ENCODE measurements at places on chromosomes 2 and 18.

- no peak for DNase-seq
These were observed 242.6 kb upstream of the TCF4 start for GRCh38 chr18:55830544-55830943.

DNA sequence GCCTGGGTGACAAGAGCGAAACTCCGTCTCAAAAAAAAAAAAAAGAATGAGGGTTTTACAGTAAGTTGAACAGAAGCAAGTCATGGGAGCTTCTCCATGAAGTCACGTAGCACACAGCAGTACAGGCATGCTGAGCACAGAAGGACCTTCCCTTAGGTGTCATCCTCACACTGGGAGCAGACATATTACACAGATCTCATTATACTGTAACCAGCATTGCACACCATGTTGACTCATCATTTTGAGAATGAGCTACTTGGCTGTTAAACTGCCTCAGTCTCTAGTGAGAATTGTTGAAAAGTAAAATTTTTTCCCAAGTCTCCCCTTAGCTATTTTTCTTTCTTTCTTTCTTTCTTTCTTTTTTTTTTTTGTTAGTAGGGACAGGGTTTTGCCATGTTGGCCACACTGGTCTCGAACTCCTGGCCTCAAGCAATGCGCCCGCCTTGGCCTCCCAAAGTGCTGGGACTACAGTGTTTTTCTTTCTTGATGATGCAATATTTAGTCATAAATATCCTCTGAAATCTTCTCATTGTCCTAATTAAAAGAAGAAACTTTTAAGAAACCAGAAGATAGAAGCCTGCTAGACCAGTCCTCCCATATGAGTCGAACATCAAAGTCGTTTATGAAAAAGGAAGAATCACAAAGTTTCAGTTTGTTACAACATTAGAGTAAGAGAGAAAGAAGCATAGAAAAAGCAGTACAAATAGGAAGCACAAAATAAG is 37.9 kb upstream of the PPP1CB start:
- DNase-seq: no peak

DNA sequence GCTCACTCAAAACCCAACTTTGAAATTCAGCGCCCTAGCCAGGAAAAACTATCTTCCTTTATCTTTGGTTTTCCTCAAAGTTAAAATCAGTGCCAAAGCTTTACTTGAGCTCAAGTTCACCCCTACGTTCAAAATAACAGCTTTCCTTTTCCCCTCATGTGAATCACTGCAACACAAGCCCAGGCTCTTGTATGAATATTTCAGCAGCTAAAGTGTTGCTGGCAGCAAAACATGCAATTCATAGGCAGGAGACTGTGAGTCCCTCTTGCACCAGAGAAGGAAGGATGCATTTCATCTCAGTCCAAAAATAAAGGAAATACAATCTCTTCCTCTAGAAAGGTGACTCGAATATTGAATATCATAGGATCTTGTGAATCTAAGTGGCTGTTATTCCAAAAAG is 461.3 kb upstream of the SOX11 start:
- DNase-seq: no peak

DNA sequence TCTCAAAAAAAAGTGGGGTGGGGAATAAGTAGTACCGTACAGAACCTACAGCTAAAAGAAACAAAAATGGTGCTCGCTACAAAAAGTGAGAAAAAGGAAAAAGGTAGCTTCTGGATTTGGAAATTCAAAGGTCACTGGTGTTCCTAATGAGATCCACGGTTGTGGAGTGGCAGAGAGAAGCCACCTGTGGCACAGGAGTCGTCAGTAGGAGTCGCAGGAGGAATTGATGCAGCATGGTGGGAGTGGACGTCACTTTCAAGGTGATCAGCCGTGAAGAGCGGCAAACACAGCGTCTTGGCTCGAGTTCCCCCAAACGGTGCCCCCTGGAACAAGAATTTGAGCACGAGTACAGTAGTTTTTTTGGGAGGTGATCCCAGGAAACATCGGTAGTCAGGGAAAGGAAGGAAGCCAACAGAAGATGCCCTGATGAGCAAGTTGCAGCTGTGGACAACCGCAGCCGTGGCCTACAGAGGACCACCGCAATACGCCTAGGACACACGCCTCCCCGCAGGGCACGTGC is 1.4 kb upstream of the TTL start:
- DNase-seq: no peak

DNA sequence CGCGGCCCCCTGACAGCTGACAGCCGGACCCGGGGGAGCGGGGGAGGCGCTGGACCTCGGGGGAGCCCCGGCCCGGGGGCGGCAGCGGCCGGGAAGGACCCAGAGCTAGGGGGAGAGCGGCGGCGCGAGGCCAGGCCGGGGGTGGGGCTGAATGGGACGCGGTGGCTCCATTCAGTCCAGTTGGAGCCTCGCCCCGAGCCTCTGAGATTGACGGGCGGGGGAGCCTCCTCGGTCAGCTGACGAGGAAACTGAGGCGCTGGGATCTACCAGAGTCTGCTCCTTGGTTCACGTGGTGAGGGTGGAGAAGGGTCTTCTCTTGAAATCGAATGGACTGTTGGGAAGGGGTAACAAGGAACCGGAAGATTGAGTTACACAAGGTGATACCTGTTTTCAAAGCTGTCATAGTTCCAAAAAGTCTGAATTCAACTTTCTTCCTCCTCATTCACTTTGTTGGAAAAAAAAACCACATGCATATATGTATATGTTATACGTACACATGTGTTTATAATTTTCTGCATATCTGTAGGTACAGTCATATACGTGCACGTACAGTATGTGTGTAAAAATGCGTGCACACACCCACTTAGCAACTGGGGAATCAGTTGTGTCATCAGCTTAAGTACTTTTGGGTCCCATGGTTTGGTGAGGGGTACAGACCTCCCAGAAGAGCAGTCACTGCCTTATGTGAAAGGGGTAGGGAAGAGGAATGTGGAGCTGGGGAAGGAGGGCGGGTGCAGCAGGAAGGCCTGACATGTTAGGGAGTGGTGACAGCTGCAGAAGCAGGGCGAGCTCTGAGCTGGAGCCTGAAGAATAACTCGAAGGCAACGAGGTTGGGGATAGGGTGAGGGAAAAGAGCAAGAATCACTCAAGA is 628 bp downstream of the PPP1R7 start:
- no peak for DNase-seq

DNA sequence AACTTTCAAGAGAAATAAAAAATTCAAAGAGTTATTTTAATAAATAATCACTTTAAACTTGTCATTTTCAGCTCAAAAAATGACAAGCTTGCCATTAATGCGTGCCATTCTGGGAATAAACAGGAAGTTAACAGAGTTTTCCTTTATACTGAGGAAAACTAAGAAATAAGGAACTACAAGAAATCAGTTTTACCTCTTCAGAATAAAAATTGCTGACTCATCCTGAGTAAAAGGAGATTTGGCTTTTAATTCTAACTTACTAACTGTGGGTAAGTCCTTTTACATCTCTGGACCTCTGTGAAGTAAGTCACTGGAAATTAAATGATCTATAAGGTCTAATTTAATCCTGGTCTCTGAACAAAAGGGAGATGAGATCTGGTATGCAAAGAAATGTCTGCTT is 16.1 kb downstream of the CEBPZ start:
- DNase-seq: no peak

GRCh38 chr2:119495948-119496347 is 28.3 kb downstream of the SCTR start:
- DNase-seq: no peak

GRCh38 chr2:201773990-201774389 is 6.7 kb downstream of the ALS2 start:
- DNase-seq: no peak

GRCh38 chr18:65659312-65659711 is 91.5 kb upstream of the CDH7 start:
- DNase-seq: no peak

GRCh38 chr2:130727286-130727924 is 1.5 kb upstream of the GPR148 start:
- DNase-seq: peak; percentile 97

DNA sequence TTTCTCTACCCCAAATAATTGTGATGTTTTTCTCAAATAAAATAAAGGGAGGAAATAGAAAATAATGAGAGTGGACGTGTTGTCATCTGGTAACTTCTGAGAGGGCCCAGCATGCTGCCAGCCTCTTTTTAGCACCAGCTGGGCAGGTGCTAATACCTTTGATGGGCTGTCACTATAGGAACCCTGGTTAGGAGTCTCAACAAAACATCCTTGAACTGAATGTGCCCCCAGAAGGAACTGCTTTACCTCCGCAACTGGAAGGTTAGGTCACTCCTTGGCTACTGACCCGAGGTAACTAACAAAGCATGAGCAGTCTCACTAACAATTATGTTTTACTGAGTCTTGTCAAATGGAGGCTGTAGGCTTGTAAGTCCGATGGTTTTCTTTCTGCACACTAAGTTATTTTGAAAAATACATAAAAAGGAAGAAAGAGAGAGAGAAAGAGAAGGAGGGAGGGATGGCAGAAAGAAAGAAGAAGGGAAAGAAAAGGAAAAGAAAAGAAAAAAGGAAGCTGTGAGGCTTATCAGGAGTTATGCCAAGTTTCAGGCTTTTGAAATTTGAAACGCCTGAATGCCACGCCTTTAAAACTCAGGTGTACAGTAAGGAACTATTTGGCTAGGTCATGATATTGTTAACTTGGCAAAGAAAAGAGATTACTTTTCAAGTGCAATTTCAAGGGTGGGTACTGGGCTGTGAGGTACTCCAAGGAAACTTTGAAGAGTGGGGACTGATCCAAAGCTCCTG is 91.0 kb downstream of the TGIF1 start:
- no peak for DNase-seq

DNA sequence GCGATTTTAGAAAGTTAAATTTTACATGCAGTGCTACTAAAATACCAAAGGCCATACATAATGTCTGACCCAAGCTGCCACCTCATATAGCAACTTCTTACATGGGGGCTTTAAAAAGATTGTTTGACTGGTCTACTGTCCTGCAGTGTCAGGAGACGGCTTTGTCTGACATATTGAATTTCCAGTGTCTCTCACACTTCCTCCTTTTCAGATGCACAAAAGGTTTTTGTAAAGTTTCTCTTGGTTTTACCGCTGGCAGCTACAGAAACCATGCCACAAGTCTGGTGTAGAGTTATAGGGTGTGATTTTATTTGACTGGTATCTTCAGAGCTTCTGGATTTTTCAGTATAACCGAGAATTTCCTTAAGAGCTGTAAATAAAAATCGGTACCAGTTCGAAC is 1.1 kb upstream of the ASAP2 start:
- DNase-seq: no peak

GRCh38 chr2:241924909-241925250 is 55.4 kb downstream of the RTP5 start:
- no peak for DNase-seq

DNA sequence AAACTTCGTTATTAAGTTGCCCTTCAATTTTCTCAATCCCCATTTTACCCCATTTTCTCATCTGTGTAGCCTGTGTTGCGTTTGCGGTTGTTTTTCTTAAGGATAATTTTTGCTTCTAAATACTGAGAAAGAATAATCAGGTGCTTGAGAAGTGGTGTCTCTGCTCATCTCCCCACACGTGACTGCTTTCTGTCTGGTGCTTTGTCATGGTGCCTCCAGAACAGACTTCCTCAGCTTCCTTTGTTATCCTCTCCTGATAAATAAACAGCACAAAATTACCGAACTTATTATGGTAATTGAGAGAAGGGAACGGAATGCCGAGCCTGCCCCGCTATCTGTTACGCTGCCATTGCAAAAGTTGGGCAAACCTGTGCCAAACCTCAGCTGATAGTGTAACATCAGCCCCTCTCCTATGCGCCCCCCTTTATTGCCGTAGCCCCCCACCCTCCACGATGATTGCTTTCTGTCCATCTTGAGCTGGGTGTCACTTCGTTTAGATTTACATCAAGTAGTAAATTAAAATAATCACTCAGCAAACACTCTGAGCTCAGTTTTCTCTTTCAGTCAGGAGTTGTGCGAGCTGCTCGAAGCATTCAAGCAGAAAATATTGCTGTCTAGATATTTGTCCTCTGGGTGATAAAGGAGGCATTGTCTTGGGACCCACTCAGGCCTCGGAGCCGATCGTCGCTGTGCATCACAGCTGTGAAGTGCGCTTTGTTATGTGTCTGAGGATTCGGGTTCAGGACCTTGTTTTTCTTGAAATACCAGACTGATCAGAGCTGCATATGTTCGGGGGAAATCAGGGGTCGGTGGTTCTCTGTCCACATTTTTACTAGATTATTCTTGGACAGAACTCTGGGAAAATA is 1008.5 kb upstream of the FANCL start:
- DNase-seq: no peak

GRCh38 chr2:241465543-241465942 is 42.8 kb downstream of the STK25 start:
- DNase-seq: no peak

Measured in immature natural killer cell (primary cell).